ENCODE measurements at places on chromosomes 2 and 18.

- no peak for DNase-seq
These were observed 123.2 kb downstream of the THADA start for GRCh38 chr2:43472527-43473194.

DNA sequence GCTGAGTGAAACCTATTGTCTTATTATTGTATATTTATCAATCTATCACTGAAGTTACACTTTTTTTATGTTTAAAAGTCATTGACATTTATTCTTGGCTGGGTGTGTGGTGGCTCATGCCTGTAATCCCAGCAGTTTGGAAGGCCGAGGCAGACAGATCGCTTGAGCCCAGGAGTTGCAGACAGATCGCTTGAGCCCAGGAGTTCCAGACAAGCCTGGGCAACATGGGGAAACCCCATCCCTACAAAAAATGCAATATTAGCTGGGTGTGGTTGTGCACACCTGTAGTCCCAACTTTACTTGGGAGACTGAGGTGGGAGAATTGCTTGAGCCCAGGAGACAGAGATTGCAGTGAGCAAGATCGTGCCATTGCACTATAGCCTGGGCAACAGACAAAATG, 97.8 kb downstream of the EPC2 start:
- no peak for DNase-seq

- DNase-seq, result no peak
These were observed 53.3 kb upstream of the COL5A2 start for GRCh38 chr2:189232759-189233406.

DNA sequence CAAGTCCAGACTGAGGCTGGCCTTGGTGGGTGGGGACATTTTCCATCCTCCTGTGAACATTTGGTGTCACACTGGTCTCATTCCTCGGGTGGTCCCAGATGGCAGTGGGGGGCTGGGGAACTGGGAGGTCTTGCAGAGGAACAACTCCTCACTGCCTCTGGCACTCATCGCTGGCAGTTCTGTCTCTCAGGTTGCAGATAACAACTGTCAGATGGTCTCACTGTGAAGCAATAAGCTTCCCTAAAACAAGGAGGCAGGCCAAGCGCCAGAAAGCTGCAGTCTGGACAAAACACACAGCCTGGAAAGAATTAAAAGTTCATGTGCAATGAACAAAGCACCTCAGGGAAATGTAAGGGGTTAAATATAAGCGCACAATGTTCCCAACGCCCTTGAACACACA, 78.1 kb downstream of the IRS1 start:
- no peak for DNase-seq

DNA sequence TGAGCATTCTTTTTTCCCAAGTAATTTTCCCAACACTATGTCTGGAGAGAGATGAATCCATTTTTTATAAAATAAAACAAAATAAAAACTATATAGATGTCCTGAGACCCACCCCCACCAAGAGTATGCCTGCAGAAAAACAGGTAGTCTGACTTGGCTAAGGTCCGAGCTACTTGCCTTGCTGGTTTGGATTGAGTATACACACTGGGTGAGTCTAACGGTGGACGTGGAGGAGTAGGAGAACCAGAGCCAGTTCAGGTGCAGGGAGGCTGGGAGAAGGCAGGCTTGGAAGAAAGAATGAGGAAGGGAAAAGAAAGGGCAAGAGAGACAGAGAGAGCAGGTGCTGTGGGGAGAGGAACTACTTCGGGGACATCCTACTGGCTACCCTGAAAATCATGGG, 21.3 kb upstream of the AFTPH start:
- no peak for DNase-seq

GRCh38 chr2:215664847-215665525, 229.1 kb upstream of the FN1 start:
- no peak for DNase-seq

GRCh38 chr2:71749671-71750101, 296.3 kb downstream of the DYSF start:
- DNase-seq, result no peak

DNA sequence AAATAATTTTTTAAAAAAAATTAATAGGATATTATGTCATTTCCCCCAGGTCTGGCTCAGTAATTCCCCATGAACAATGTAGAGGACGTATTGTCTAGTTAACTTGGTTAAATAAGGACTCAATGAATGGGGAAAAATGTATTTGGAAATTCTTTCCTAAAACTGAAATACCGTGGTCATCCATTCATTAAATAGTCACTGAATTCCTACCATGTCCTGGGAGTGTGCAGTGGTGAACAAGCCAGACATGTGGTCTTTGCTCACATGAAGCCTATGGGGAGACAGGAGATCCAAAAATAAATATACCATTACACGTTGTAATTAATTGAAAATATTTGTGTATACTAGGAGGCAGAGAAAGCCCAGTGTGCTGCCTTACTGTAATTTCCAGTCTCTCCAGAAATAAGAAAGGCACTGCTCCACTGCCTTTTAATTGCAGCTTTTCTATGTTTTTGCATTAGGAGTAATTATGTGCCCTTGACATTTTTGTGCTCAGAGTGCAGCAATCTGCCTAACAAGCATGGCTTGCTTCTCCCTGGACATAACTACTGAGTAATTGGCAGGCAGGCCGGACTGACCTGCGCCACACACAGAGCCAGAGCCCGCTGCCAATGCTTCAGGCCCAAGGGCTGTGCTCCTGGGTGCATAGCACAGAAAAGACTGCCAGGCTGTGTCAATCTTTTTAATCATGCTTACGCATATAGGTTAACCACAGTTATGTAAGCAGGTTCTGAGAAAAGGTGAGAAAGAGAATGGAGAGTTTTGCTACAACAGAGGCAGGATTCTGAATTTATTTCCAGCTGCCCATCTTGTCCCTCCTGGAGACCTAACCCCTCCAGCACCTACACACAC, 22.2 kb upstream of the TTC39C start:
- no peak for DNase-seq

DNA sequence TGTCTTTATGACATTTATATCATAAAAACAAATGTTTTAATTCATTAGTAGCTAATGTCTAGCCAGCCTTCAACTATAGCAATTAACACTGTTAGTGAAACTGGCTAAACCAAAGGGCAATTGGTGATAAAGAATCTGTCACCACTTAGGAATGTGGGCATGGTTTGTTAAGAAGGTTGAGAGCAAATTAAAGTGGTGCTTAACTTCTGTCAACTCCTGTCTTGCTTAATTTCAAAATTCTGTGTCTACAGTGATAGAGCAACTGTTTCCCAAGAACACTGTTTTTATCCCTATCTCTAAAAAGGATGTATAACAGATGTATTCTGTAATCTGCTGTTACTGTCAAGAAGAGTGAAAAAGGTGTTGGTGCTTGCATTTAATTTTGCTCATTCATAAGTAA, 36.5 kb downstream of the CFAP36 start:
- DNase-seq, result no peak

DNA sequence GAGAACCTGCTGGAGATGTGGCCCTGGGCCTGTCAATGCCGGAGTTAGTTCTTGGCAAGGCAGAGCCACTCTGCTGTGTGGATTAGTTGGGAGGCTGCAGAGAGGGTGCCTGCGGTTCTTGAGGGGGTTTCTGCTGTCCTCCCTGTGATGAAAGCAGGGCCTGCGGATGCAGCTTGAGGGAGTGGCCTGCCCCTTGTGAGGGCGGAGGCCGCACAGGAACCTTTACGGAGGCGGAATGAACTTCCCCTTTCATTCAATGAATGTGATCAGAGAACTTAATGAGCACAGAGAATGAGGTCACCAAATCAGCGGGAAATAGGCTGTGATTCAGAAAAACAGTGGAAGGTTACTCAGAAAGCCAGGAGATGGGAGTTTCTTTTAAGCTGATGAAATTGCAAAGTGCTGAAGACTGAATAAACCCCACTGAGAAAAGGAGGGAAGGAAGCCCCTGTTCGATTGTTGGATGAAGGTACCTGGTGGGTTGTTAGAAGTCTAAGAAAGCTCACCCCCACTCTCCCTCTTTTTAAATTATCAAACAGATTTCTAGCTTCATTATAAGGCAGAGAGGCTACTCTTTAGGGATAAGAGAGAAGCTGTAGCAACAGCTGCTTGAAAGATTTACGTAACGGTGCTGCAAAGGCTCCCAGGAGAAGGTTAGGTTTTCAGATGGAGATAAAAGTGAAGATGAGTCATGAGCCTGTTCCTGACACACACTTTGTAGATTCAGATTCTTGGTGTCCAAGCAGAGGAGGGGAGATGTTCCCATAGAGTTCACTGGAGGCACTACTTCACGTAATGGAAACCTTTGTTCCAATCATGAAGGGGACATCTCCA, 47.4 kb downstream of the VWA3B start:
- no peak for DNase-seq

- no peak for DNase-seq
These were observed 88.1 kb downstream of the TNFRSF11A start for GRCh38 chr18:62413206-62413605.

- DNase-seq, result no peak
These were observed 241.6 kb upstream of the FN1 start for GRCh38 chr2:215677481-215677880.

GRCh38 chr2:202007983-202008354, 25.7 kb upstream of the FZD7 start:
- DNase-seq, result no peak

- no peak for DNase-seq
These were observed 91.4 kb downstream of the ACSL3 start for GRCh38 chr2:222952204-222952603.

GRCh38 chr18:29712785-29713184, 1329.8 kb downstream of the DSC3 start:
- DNase-seq, result no peak

GRCh38 chr2:46914578-46915230, 902 bp downstream of the MCFD2 start:
- no peak for DNase-seq

GRCh38 chr2:160114020-160114419, 51.6 kb upstream of the PLA2R1 start:
- no peak for DNase-seq

DNA sequence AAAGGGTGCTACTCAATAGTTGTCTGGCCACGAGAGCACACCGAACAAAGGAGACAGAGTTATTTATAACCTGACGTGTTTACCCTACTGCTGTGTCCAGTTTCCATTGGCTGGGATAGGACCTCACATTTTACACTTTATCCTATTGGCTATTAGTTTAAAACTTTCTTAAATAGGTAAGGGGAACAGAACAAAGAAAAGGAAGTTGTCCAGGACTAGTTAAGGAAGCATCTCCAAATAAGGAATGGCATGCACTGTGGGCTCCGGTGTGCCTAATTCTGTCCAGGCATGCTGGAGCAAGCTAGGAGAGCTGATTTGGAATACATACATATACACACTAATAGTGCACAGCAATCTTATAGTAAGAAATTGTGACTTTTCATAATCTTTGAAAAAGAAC, 72.2 kb downstream of the CAB39 start:
- DNase-seq, result no peak

DNA sequence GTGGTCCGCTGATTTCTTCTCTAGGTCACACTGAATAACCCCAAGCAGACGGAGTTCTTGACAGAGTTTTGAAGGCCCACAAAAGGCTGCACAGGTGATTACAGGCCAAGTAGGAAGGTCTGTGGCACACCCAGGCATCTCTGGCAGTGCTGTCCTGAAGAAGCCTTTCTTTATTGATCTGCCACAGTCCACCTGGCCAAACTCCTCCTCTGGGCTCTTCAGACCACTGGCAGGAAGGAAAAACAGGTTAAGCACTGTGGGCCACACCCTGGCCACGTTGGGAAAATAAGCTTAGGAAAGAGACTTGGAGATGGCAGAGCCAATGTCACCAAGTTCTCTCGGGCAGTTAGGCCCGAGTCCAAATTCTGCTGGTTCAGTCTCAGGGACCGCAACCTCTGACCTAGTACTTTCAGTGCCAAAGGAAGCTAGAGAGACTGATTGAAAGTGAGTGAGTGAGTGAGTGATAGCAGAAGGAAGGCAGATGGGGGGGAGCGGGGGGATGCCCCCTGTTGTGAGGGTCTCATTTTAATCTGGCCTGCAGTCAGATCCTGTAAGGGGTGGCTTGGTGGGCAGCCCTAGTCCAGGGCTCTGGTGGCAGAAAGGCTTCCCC, 102.9 kb downstream of the TGFA start:
- DNase-seq, result no peak

DNA sequence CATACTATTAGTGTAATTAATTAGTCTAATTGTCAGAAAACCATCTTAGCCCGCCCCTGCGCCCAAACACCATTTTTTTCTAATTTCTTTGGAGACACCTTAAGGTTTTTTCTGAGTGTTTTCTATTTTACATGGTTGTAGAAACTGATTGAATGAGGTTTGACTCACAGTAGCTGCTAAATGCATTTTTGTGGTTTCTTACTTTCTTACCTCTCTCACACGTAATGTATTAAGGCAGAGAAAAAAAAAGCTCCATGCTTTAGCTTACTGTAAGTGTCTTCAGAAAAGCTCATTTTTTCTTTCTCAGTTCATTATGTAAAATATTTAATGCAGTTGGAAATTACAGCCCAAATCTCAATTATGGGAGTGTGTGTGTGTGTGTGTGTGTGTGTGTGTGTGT, 548.5 kb upstream of the LRRTM4 start:
- DNase-seq, result no peak

DNA sequence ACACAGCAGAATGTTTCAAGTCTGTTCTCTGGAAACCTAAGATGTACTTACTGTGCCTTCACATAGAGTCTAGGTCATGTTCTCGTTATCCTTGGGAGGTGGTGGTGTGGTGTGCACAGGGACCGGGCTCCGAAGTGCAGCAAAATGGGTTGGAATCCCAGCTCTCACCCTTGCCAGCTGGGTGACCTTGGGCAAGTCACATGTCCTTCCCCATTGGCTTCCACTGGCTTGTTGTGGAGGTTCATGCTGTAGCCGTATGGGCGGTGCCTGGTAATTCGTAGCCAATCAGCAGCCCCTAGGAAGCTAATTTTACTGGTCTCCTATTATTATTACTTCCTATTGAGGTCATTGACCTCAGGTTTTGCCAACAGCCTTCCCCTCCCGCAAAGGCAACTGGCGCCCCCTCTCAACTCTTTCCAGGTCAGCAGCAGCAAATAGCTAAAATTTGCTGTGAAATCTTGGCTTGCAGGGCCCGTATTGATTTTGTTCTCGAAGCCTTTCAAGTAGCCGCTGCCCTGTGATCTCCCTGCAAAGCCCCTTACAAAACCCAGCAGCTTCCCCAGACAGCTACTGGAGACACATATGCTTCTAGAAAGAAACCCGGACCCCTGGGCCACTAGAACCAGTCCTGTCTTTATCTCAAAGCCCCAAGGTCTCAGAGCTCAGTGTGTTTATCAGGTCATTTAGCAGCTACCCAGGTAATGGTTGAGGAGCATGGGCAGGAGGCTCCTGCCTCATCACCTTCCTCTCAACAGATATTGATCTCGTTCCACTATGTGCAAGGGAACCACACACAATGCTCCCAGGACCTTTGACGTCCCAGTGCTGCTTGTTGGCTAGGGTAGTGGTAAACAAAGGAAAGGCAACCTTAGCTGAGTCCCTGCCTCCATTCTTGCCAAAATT, 66.5 kb upstream of the SLC1A4 start:
- no peak for DNase-seq

DNA sequence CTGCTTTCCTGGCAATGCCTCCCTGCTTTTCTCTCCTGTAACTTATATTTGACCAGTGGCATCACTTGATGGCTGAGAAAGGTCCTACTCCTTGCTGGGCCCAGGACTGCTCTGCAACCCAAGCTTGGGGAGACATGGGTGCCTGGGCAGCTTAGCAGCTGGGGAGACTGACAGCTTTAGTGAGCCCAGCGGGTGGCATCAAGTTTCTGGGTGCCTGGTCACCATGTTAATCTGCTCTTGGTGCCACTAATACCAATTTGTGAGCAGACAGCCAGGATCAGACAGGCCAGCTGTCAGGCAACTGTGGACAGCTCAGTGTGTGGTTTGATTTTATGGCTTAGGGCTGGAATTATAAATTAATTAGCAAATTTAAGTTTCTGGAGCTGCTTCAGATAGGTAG, 144.8 kb upstream of the GLI2 start:
- no peak for DNase-seq
